Stimulated activated CD8-positive, alpha-beta memory T cell treated with anti-CD3 and anti-CD28 coated beads, Interleukin-12 subunit alpha, Interleukin-12 subunit beta, amount 100 ng/mL, for 4 hours (primary cell): ENCODE measurements at places on chromosomes 5 and 9.

DNA sequence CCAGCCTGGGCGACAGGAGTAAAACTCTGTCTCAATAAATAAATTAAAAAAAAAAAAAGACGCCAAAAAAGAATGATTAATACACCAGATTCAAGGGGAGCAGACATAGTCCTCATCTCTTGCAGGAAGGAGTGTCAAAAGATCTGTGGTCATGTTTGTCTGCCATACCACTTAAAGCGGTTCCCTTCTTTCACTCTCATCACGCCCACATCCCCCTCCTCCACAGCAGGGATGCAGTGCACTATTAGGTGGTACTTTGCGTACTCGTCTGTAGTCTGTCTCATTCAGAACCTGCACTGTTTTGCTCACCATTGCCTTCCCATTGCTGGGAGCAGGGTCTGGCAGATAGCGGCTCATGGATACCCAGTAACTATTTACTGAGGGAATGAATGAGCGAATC, 11.2 kb downstream of the CDHR2 start:
- no peak for DNase-seq

DNA sequence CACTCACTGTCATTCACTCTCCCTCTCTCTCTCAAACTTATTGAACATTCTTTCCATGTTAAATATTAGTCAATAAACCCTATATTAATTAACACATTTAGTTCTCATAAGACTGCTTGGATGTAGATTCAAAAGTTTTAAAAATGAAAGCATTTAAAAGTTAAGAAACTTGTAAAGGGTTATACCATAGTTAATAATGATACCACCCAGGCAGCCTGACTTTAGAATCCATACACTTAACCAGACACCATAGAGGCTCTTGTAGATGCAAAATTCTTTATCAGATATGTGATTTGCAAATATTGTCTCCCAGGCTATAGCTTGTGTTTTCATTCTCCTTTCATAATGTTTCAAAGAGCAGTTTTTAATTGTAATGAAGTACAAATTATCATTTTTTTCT, 335.8 kb upstream of the ACTBL2 start:
- DNase-seq = no peak

- no peak for DNase-seq
Measured at GRCh38 chr5:9284781-9285307, 261.0 kb downstream of the SEMA5A start.

- no peak for DNase-seq
Measured at GRCh38 chr9:108234811-108235210, 621.0 kb downstream of the ACTL7B start.

DNA sequence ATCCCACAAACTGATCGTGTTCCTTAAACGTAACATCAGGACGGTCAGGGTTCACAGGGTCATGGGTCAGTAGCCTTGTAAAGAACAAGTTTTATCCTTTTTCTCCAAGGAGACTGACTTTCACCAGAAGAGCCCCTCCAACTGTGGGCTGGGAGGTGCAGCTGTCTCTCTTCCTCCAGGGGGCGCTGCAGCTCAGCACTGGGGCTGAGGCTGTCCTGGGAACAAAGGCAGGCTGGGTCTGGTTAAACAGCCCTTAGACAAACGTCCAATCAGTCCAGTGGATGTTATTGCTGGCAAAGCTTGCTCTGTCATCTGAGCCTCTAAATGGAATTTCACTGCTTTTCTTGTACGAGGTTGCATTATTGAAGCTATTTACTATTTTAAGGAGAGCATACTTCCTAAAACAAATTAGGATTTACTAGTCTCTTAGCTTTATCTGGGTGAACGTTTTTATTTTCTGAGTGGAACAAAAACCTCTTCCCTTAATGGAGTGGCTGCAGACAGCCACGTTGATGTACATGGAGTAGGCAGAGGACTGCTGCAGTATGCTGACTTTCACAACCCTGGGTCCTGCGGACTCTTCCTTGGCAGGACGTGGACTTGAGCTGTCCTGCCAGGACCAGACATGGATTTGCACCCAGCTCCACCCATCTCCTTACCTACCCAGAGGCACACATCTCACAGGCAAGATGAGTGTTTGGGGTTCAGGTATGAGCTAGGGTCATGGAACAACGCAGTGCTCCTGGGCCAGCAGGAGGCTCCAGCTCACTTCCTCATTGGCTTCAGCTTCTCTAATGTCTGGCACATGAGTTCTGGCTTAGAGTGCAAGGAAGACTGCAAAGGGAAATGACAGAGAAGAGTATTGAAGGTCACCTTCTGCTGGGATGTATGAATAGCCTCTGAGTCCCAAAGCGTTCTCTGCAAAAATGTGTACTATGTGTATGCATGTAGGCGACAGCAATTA, 7.8 kb downstream of the EXOSC2 start:
- DNase-seq = no peak

GRCh38 chr9:127993721-127994120, 12.9 kb upstream of the EEIG1 start:
- DNase-seq = no peak

GRCh38 chr5:45402804-45403455, 293.2 kb downstream of the HCN1 start:
- DNase-seq = no peak

GRCh38 chr9:103798620-103799019, 295.5 kb upstream of the SMC2 start:
- DNase-seq = no peak

DNA sequence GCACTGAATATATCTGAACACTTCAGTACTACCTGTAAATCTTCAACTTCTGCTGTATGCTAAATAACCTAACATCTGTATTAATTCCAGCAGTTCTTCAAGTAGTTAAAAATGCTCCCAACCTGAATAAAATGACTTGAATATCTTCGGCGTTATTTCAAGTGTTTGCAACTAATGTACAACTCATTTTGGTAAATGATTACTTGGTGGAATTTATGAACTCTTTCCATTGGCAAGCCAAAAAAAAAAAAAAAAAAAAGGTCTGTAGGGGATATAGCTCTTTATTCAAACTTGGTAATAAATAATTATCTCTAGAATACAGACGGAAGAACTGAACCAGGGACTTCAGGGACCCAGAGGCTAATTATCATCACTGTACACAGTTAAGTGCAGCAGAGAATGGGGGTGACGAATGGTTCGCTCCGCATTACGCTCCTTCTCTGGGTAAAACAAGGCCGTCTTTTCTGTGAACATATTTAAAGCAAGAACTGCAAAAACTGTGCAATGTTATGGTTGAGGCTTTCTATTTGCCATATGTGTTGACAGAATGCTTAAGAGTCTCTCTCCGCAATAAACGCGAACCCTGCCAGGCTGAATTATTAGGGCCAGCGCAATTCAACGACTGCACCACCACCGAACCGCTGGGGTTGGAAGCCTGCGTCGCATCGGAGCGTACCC, 1.9 kb upstream of the ERBIN start:
- no peak for DNase-seq

GRCh38 chr5:42228279-42228678, 195.0 kb upstream of the GHR start:
- no peak for DNase-seq

GRCh38 chr5:174644923-174645322, 79.5 kb upstream of the MSX2 start:
- no peak for DNase-seq

DNA sequence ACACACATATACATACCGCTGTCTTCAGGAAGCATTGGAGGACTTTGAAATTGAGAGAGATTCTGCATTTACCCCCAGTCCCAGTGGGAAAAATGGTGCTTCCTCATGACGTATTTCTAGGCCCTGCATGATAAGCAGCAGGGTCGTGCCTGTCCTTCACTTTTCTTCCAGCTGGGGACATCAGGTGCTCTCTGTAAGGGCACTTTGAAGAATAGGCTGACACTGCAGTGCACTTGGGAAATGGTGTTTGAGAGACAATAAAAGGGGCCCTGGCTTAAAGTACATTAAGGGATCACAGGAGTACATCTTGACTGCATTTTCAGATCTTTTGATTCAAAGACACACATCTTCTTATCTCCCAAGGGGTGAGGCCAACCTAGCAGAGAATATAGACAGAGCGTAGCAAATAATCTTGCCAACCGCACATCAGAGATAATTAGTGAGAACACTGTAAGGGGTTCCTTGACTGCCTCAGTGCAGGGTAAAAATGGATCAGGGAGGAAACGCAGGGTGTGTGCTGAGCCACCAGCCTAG, 437.9 kb downstream of the CSNK1G3 start:
- no peak for DNase-seq

- DNase-seq = no peak
Measured at GRCh38 chr9:6887051-6887450, 129.3 kb downstream of the KDM4C start.

GRCh38 chr5:159050316-159051143, 49.2 kb downstream of the EBF1 start:
- no peak for DNase-seq

GRCh38 chr5:44665101-44665701, 143.5 kb upstream of the MRPS30 start:
- DNase-seq = no peak

GRCh38 chr9:129428864-129429577, 191.9 kb downstream of the C9orf50 start:
- no peak for DNase-seq

- no peak for DNase-seq
Measured at GRCh38 chr5:1124205-1125029, 12.6 kb upstream of the SLC12A7 start.

DNA sequence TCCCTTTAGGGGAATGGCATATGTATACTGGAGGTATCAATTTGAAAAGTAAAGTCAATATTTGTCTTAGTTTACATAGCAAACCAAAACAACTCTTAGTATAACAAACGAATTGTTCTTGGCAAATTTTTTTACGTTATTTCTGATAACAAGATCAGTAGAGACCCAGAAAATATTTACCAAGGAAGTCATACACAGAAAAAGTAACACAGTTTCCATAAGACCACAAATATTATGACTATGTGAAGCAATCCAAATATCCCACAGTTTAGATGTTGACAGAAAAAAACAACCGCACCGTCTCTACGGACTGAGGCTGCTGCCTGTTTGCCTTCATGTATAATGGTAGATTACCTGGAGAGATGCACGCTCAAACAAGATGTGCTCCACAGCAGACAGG, 46.5 kb upstream of the DAPK1 start:
- no peak for DNase-seq

GRCh38 chr9:88810826-88811225, 180.4 kb upstream of the S1PR3 start:
- DNase-seq = no peak

DNA sequence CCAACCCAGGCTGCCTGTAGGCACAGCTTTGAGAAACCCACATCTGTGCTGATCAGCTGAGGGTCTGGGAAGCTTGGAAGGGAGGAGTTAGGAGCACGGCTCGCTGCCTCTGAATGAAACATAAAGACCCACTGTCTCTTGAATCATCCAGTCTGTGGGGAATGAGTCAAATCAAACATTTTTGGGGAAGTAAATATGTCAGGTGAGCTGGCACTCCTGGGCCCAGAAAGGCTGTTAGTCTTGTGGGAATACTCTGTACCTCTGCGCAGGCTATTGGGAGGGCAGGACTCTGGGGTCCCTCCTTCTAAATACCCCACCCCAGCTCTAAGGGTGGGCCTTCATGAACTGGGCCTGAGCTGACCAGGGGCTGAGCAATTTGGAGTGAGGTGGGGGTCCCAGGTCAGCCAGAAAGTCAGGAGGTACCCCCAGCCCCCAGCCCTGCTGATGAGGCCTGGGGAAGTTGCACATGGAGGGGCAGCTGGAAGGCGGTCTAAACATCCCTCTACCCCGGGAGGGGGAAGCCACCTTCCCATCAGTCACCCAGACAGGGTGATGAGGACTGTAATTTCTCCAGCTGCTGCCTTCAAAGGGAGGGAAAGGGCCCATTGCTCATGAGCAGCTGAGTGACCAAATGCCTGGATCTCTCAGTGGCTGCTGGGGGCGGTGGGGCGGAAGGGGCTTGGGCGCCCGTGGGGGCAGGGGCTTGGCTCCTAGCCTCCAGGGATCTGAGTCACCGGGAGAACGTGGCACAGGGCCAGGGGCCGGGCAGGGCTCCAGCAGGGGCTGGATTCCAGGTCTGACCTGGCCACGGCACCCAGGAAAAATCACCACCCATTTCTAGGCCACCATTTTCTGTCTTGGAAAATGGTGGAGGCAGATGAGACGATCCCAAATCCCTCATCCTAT, 10.8 kb downstream of the FIBCD1 start:
- no peak for DNase-seq

DNA sequence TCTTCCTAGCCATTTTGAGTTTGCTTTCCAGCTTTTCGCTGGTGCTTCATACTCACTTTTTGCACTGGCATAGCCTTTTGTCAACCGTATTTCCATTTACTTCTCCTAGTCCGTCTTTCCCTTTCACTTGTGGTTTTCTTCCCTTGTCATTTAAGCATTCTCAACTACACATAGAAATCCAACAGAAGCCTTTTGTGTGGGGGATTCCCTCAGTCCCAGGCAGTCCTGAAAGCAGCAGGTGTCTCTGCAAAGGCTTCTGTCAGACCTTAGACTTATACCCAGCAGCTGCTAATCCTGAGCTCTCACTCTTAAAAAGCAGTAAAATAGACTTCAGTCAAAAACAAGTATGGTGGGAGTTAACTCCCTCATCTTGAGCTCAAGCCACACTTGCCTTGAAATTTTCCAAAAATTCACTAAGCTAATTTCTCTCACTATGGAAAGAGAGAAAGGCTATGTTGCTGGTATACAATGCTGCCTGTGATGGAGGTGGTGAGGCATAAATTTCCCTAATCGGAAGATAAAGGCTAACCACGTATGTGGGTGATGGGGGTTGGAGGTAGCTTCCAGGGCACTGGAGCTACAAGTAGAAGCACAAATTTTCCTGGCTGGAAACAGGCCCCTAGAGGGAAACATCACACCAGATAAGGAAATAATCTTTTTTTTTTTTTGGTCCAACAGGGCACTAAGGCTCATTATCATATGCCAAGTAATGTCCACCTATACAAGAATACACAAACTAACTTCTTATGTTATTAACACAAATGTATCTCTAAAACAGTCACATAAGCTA, 34.8 kb upstream of the IFNK start:
- DNase-seq = no peak

- peak; percentile 24 for DNase-seq
Measured at GRCh38 chr5:109410389-109411148, 795 bp upstream of the PJA2 start.

DNA sequence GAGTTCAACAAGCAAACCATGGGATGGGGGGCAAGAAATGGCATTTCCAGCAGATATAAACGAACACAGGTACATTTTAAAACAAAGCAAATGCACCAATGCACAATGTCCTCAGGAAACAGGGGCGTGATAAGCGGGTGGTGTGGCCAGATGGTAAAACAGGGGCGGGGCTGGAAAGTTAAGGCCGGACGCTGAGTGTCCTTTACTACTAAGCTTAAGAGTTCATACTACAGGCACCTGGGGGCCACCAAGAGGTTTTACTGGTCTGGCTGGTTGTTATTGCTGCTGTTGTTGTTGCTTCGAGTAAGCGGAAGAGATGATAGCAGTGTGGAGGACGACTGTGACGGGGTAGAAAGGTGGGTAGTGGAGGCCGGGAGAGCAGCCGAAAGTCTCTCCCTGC, 99.8 kb downstream of the ATPSCKMT start:
- no peak for DNase-seq

- DNase-seq = no peak
Measured at GRCh38 chr9:6692433-6692832, 46.9 kb upstream of the GLDC start.

DNA sequence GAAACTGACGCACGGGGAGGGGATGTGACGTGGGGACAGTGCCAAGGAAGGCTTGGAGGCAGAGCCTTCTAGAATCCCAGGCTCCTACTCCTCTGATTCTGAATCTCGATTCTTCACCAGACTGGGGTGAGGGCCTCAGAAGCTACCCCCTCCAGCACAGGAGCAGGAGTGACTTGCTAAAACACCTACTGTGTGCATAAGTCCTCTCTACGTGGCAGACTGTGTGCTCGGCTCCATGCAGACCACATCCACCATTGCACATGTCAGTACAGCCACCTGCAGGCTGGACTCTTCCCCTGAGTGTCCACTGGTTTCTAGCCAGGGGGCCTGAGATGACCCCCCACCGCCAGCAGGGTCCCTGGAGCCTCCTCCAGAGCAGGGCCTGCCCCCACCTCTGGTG, 71.2 kb upstream of the SARDH start:
- DNase-seq = no peak
